IPS DF 19.7 (cell line): ENCODE measurements at places on chromosomes 4 and X.
A peak's percentile ranks its signal among the peaks of the same experiment; 100 is the strongest.

DNA sequence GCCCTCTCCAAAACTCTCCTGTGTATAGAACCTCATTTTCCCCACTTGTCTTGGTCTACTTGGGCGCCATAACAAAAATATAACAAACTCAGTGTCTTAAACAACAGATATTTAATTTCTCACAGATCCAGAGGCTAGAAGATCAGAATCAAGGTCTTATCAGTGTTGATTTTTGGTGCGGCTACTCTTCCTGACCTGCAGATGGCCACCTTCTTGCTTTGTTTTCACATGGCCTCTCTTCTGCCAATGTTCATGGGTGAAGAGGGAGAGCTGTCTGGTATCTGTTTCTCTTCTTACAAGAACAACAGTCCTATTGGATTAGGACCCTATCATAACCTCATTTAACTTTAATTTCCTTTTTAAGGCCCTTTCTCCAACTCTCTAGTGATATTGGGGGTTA lies 177.3 kb downstream of the PABPC4L start:
- no peak for DNase-seq

GRCh38 chr4:137125011-137125410 lies 407.3 kb downstream of the PCDH18 start:
- no peak for DNase-seq

- DNase-seq: peak; percentile 15
Observed at GRCh38 chrX:135707880-135708279, 5.6 kb upstream of the CT45A1 start.

- DNase-seq: no peak
Observed at GRCh38 chr4:124684301-124684700, 28.2 kb downstream of the ANKRD50 start.

DNA sequence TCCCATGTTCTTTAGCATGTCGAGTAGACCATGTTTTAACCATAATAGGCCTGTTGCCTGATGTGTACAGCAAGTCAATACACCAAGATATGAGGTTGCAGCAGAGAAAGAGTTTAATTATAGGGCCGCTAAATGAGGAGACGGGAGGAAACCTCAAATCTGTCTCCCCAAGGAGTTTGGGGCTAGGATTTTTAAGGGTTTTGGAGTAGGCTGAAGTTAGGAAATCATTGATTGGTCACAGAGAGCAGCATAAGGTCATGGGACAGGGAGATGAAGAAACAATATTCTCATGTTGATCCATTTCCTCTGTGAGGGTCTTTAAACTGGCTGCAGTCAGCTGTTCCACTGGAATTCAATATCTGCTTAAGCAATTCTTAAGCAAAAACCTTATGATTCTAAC lies 160.2 kb upstream of the GALNT7 start:
- no peak for DNase-seq

DNA sequence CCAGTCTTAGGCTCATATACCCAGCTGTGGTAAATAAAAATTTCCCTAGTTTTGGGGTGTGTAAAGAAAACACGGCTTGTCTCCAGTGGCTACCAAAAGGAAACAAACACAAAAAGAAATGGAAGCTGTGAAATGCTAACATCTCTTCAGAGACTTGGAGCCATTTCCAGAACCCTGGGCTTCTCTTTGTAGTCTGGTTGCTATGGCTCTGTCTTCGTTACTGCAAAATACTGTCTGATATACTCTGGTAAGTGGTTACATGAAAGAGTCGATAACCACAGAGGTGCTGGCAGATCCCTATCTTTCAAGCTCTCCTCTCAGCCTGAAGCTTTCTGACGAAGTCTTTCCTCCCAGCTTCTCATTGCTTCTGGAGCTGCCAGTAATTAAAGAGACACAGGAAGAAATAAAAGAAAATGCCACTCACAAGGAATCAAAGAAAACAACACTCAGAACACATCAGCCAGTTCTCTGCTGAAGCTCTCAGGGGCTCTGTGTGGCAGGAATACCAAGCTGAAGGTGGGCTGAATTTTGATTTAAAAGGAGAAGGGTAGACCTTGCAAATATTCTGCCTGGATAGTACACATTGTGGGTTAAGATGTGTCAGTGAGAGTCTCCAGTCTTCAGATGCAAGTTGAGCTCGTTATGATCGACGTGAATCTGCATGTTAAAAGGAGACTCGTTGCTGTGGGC lies 107.6 kb upstream of the FAM9C start:
- no peak for DNase-seq

GRCh38 chrX:70979136-70979762 lies 48.4 kb upstream of the SLC7A3 start:
- peak; percentile 52 for DNase-seq

GRCh38 chr4:94889946-94890345 lies 132.2 kb downstream of the BMPR1B start:
- no peak for DNase-seq

GRCh38 chr4:98706200-98706813 lies 47.9 kb upstream of the TSPAN5 start:
- DNase-seq: no peak

DNA sequence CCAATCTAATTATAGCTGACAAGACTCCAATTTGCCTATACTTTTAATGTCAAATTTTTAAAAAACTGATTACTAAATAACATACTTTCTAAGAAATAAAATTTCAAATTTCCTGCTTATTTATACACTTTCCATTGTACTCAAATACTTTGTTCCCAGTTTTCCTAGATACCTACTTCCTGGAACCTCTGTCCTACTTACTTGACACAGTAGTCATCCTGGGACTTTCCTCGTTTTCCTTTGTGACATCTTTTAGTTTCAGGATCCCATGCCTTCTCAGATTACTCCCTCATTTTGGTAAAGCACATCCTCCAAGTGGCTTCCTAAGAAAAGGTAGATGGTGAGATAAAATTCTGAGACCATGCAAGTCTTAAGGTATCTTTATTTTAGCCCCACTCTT lies 13.3 kb upstream of the FAM184B start:
- DNase-seq: no peak

DNA sequence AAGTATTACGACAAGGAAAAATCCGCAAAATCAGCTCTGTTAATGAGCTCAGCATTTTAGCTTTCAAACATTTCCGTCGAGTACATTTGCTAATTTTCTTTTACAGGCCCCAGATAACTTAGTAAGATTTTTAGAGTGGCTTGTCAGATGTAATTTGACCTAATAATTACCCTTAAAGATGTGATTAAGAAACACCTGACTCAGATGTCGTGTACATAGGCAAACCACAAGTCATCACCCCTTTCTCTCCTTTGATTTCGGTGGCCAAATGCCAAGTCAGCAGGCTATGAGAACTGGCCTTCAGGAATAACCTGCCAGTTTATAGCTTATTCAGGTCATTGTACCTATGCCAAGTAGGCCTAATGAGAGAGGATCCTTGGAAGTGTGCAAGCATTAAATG lies 369.6 kb downstream of the PCDH7 start:
- no peak for DNase-seq

DNA sequence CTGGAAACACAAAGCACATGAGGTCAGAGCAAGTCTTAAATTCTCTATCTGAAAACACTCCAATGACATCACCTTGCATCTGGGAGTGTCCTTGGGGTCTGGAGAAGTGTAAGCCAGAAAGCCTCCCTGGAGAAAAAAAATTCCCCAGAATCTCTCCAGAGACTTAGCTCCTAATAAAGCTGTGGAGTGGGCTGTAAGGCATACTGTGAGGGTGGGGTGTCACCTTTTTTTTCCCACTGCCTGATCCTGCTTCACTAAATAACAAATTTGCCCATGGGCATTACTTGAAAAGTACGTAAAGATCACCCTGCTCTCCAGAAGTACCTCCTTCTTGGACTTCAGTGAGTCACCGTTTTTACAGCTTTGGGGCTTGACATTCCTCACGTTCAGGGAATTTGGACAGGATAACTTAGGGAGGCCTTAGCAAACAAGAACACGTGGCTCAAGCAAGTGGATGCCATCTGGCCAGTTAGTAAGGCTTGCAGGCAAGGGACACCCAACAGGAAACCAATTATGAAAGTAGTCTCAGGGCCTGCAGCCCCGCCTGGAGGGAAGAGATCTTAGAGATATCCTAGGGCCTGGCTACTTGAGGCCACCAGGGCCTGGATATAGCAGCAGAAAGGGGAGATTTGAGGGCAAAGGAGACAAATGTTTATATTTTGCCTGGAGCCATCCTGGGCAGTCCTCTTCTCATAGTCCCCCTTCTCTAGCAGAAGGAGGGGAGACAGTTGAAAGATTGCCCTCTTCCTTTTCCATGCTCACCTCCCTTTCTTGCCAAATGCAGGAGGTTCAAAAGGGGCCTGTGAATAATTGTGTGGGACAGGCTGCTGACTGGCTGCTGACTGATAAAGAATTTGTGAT lies 60.1 kb upstream of the PLAC1 start:
- DNase-seq: no peak

DNA sequence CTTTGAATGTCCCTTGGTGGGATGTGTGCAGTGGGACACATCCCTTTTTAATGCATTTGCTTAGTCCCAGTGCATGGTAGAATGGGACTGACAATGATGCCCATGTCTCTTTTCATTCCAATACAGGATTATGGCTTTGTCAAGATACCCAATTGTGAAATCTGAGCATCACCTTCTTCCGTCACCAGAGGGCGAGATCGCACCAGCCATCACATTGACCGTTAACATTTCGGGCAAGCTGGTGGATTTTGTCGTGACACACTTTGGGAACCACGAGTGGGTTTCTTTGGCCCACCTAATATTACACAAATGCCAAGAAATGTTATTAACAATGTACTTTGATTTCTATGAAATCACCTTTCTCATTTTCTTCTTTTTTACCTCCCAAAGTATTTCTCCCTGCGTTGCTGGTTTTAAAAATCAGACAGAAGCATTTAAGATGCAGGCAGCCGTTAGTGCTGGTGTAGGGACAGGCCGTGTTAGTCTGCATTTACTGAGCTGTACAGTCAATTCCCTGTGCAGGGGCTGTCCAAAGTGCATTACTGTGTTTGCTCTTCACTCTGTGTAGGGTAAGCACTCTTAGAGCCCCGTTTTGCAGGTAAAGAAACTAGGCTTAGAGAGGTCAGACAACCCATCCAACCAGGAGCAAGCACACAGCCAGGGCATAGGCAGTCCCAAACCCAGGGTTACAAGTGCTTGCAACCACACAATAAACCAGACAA lies 46.5 kb downstream of the CWH43 start:
- no peak for DNase-seq

DNA sequence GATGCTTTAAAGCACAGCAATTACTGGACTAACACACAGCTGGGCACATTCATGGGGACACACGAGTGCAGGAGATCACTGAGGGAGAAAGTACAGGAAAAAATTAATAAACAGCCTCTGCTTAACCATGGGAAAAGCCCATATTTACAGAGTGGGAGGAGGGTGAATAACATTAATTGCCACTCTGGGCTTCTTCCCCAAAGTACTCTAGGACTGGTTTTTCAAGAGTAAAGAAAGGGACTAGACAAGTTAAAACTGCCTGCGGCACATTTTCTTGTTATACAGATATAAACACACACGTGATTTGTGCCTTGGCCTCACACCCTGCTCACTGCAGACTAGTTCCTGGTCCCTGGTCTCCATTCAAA lies 179.7 kb upstream of the TET2 start:
- no peak for DNase-seq

DNA sequence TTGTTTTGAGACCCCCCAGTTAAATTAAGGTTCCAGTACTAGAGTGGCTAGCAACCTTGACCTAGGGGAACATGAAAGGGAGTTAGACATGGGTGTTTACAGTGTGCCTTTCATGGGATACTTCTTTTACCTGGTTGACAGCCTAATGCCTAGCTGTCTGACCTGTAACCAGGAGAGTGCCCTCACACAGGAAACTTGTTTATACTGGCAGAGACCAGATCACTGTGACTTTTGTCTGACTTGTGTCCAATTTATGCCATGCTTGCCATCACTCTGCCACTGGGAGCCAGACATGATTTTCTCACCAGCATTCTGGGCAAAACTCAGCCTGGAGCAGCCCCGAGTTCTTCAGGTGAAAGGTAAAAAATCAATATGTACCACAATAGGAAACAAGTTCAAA lies 305.9 kb downstream of the CHIC1 start:
- no peak for DNase-seq

GRCh38 chrX:23871905-23872546 lies 35.7 kb downstream of the APOO start:
- no peak for DNase-seq

DNA sequence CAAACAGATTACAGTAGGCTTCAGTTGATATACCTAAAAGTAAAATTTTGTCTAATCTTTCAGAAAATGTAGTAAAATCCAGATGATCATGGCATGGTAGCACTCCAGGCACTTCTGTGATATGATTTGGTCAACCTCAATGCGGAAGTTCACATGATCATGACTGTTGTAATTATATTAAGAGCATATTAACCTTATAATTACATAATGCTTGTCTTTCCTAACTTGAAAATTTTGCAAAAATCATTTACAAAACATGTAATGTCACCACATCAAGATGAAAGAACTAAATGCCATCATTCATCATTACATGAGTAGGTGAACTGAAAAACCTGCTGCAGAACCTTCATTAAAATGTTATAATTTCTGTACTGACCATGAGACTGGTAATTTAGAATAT lies 88.1 kb downstream of the MBNL3 start:
- DNase-seq: no peak

GRCh38 chr4:71538528-71538927 lies 199.7 kb downstream of the SLC4A4 start:
- DNase-seq: no peak

DNA sequence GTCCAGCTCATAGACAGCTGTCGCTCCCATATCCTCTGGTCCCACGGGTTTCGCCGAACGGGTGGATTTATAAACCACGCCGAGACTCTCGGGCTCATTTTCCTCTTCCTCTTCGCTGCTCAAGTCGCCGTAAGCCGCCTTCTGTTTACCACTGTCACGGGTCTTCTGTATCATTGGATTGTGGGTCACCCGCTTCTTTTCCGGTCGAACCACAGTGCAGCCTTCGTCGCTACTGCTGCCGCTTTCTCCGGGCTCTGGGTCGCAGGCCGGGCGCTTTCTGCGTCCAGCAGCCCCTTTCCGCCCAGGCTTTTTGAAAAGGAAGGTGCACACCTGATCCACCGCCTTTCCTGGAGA lies 311 bp downstream of the RNF113A start:
- no peak for DNase-seq

- DNase-seq: no peak
Observed at GRCh38 chrX:80747832-80748231, 61.8 kb downstream of the BRWD3 start.

DNA sequence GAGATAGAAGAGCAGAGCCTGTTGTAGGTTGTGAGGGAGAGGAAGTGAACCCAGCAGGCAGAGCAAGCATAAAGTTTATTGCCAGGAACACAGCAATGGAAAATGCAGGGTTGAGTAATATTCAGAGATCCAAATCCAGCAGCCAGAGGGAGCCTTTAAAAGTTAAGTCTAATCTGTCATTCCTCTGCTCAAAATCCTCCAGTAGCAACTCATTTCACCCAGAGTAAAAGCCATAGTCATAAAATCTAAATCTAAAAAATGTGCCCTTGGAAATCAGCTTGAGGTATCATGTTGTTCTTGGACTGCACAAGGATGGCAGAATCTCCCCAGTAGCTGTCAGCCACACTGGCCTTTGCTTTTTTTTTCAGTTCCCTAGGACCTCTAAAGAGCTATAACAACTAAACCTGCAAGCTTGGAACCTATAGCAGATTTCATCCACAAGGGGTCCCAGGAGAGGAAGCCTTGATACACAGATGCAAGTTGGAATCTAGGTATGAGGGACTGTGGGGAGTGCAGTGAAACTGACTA lies 62.9 kb upstream of the FRAS1 start:
- DNase-seq: peak; percentile 75

GRCh38 chr4:55124322-55125076 lies 896 bp downstream of the KDR start:
- DNase-seq: no peak

GRCh38 chr4:15349531-15349935 lies 78.3 kb upstream of the C1QTNF7 start:
- DNase-seq: no peak
